ENCODE measurements at places on chromosomes 2 and 18.

DNA sequence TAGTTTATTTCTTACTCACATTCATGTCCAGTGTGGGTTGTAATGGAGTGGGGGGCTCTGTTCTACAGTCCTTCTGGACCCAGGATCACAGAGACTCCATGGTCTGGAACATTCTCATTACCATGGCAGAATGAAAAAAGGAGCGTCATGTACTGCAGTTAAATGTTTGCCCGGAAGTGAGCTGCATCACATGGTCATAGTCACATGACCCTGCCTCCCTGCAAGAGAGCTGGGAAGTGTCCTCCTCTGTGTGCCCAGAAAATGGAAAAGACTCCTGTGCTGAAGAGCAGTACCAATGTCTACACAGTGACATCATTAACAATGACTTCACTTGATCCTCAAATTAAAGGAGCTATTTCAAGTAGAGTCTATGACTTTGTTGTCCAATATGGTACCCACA is 74.0 kb upstream of the ZBTB14 start:
- no peak for DNase-seq

GRCh38 chr2:68122680-68122964 is 35.1 kb upstream of the PNO1 start:
- no peak for DNase-seq

- DNase-seq = peak; percentile 76
Measured at GRCh38 chr2:224927646-224928173, 114.6 kb downstream of the DOCK10 start.

DNA sequence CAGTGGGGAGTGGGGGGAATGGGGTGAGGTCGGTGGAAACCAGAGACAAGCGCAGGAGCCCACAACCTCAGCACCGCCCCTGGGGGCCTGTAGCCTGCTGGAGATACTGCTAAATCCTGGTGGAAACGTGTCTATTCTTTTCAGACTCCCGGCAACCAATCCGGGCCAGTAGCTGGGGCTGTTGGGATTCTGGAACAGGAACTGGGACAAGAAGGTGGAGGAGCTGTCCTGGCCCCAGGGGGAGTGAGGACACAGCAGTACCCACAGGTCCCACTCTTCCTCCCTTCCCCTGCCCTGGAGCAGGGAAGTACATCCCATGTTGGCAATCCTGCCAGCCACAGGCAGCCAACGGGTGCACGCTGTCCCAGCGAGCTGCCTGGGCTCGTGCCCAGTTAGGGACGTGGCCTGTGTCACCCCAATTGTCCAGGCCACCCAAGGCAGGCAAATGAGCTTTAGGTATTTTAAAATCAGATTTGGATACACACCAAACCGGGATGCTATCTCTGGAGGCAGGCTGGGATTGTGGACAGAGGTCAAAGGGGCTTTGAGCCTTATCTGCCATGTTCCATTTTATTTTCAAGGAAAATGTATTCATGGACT is 51.8 kb downstream of the HS1BP3 start:
- no peak for DNase-seq

DNA sequence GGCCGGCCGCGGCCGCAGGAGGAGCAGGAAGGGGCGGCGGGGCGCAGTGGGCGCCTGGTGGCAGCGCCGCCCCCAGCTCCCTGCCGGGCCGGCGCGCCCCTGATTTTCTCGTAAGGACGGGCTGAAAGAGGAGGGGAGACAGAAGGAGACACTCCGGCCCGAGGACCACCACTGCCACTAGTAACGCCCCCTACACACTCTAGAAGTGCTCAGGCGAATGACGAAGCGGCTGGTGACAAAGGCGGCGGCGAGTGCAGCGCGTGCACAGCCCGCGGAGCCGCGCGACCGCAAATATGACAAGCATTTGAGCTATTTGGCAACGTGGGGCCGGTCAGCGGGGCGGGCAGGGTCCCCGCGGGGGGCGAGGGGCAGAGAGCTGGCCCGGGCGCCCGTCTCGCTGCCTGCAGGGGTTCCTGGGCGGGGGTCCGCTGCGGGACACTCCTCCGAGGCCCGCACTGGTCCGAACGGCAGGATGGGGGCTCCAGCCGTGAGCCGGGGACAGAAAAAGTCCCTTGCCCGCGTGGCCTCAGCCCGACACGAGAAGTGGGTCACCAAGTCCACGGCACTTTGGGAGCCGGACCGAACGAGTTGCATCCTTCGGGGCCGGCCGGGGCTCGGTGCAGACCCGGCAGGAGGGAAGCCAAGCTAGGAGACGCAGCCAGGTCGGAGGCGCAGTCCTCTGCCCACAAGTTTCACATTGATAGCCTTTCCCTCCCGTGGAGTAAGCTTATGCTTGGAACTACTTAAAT is 524 bp upstream of the SERTAD2 start:
- peak; percentile 72 for DNase-seq

GRCh38 chr18:9364242-9364641 is 29.7 kb downstream of the TWSG1 start:
- no peak for DNase-seq

DNA sequence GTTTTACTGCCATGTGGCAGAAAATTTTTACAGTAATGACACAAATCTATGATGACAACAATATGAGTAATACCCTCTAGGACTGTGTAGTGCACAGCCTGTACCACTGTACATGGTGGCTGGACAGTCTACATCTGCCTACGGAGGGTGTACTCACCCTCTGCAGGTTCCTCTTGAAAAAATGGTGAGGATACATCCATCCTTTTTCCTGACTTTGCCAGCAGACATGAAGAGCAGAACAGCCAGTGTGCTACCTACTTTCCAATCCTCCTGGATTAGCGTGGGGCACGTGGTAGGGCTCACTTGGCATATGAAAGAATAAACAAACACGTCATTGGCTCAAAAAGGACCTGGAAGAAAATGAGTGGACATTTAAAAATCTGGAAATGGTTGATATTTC is 62.6 kb downstream of the TRPM8 start:
- no peak for DNase-seq

DNA sequence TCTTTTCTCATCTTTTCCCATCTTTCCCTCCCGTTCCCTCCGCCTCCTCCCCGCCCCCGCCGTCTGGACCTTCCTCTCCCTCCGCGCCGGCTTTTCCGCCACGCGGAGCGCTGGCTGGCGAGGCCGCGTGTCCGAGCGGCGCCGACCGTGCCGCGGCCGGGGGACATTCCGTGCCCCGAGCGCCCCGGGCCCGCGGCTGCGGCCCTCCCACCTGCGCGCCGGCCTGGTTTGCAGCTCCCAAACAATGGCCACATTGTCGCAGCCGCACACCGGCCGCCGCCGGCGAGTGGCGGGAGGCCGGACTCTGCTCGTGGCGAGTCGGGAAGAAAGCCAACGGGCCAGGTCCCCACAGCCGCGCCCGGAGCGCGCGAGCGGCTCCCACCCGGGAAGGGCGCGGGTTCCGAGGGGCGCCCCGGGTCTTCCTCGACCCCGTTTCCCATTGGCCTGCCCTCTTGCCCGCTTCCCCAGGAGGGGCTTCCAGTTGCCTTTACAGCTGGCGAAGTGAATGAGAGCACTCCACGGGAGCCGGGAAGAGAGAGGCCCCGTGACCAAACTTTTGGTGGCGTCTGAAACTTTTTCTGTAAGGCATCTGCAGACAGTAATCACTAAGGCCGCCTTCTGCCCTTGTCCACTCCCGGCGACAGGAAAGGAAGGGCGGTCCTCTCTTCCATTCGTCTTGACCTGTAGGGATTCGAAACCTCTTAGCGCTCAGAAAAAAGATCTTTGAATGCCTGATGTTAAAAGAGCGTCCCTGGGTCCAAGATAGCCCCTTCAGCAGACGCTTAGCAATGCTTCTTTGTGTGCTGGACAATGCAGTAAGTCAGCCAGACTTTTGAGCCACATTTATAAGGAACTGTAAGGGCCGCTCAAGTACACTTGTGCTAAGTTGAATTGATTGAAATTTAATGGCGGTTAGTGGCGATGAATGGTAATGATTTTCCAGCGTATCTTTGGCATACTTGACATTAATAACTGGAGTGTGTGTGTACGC is 6.2 kb downstream of the GLI2 start:
- no peak for DNase-seq

GRCh38 chr2:86292571-86293515 is 44.6 kb downstream of the REEP1 start:
- no peak for DNase-seq

DNA sequence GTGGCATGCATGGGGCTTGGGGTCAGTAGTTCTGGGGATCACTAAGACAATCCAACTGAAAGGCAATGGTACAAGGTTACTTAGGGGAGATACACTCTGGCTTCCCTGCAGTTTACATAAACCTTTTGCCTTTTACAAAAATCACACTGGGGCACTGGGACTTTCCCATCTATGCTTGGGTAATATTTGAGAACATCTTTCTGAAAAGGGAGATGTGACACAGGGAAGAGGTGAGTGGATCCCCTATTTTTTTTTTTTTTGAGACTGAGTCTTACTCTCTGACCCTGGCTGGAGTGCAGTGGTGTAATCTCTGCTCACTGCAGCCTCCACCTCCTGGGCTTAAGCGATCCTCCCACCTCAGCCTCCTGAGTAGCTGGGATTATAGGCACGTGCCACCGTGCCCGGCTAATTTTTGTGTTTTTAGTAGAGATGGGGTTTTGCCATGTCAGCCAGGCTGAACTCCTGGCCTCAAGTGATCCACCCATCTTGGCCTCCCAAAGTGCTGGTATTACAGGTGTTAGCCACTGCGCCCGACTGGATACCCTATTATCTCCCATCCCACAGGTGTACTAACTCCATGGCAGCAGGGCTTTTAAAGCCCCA is 82.8 kb upstream of the DNMT3A start:
- DNase-seq = no peak

DNA sequence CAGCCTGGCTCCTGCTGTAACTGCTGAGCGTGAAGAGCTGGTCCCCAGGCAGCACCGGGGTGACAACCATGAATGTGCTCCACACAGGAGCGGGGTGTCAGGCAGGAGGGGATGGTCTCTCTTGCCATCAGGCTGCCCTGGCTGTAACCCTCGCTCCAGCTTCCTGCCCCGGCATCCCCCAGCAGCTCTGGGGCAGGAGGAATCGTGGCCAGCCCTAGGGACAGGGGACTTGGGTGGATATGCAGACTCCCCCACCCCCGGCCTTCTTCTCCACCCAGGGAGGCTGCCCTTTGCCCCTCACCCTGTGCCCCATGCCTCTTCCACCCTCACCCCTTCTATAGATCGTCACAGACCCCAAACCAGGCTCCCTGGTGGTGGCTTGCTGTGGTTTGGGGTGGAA is 69.4 kb upstream of the SMAD7 start:
- DNase-seq = no peak

- DNase-seq = no peak
Measured at GRCh38 chr2:19614066-19614465, 255.6 kb upstream of the OSR1 start.

- no peak for DNase-seq
Measured at GRCh38 chr18:13241083-13241892, 22.7 kb downstream of the LDLRAD4 start.

GRCh38 chr2:140842110-140842509 is 1288.7 kb downstream of the LRP1B start:
- no peak for DNase-seq

DNA sequence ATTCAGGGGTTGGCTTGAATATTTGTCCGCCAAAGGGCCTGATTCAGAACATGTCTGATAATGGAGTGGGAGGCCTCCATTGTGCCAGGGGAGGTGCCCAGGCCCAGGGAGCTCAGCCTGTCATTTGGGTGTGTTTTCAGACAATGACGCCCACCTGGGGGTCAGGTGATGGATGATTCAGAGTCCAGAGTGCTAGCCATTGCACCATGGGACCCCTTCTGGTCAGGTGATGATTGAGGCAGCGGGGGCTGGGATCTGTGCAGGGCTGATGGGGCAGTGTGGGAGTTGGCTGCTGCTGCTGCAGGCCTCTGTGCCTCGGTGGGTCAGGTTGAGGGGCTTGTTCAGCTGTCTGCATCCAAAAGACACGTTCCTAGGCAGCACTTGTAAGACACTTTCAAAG is 8.3 kb upstream of the ARHGEF4 start:
- no peak for DNase-seq

DNA sequence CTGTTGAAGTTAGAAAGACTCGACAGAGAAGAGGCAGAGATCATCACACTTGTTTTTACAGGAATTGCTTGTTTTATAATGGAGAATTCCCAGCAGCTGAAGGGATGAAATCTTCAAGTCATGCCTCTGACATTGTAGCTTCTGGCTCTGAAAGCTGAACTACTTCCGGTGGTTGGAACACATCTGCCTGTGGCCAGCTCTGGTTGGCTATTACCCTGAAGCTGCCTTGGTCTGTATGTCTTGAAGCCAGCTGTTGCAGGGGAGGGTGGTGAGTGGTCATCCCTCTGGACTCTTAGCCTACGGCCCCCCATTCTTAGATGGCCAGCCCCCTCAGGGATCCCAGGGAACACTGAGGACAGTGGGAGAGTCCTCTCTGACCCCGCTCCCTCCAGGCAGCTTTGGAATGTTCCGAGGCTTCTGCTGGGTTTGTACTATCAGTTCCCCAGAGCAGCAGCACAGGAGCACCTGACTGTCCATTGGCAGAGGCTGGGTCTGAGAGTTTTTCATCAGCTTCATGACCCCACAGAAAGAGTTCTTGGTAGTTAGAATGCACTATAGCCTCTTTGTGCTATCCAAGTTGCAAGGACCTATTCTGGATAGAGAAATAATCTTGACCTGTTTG is 87.4 kb upstream of the CAPN13 start:
- DNase-seq = no peak

DNA sequence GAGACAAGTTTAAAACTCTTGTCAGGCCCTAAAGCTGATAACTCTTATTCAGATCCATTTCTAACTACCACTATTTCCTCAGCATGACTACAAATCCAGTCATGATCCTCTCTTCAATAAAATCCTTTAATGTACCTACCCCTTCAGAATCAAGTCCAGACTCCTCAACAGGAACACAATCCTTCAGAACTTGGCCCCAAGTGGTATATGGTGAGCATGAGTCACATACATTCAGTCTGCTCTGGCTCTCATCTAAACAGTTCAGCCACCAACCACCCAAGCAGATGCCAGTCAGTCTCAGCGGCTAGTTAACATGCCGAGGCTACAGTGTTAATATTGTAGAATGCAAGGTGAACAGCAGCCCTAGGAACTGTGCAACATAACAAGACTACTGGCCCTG is 9.7 kb downstream of the LMAN2L start:
- DNase-seq = no peak

- DNase-seq = no peak
Measured at GRCh38 chr18:46899274-46899948, 17.9 kb downstream of the PIAS2 start.

GRCh38 chr2:164554487-164554886 is 66.8 kb downstream of the GRB14 start:
- DNase-seq = no peak

DNA sequence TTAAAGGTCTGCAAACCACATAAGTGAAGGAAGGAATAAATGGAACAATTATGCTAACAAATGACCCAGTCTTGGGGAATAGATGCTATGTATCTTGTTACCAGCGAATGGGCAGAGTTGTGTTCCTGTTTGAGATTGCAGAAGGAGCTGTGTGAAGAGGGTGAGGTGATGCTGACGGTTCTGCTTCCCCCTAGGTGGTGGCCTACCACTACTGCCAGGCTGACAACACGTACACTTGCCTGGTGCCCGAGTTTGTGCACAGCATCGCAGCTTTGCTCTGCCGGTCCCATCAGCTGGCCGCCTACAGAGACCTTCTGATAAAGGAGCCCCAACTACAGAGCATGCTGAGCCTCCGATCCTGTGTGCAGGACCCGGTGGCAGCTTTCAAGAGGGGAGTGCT is 111.7 kb downstream of the WDSUB1 start:
- no peak for DNase-seq

GRCh38 chr2:36717603-36718266 is 21.2 kb downstream of the VIT start:
- DNase-seq = no peak
